ENCODE measurements at places on chromosomes 1 and 21.
A peak's percentile ranks its signal among the peaks of the same experiment; 100 is the strongest.

- no peak for DNase-seq
Measured at GRCh38 chr1:57112148-57112547, 146.3 kb upstream of the C8B start.

DNA sequence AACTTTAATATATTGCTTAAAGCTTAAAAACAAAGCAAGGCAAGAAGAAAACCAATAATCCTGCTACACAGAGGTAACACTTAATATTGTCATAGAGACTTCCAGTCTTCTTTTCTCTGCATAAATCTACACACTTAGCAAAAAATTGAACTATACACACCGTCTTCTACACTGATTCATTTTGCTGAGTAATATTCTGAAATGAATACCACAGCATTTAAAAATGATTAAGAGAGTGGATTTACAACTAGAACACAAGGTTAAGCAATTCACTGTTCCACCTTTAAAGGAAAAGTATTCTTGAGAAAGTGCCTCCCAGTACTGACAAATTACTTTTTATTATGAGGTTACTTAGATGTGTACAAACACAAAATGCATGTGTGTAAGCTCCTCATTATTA lies 22.2 kb upstream of the ITPKB start:
- no peak for DNase-seq

- DNase-seq = no peak
Measured at GRCh38 chr1:55070293-55071164, 31.2 kb downstream of the PCSK9 start.

DNA sequence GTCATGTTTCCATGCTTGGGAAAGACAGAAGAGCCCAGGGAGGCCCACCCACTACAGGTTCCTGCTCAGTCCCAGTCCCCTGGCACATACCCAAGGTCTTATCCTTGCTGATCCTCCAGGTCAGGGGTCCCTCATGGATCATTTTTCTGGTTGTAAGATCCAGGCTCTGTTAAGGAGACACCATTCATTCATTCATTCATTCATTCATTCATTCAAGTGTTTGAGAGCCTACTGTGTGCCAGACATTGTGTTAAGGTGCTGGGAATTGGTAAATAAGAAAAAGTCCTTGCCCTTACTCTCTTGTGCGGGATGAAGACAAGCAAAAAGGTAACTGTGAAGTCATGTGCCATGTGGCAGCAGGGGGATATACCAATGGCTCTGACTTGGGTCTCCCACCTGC lies 23.8 kb downstream of the LRRC71 start:
- no peak for DNase-seq

DNA sequence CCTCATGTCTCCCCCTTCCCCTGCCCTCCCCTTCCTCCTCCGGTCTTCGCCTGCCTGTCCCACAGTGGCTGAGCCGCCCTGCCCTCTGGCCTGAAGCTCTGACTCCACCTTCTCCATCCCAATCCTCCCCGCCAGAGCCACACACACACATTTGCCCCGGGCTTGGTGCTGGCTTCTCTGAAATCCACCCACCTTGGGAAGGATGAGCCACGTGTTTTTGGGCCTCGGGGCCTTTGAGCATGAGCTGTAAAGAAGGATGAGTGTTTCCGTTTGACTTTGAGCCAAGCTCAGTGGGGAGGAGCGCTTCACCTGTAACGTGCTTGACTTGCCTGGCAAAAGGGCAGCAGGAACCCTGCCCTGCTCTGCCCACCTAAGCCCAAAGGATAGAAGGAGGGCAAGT lies 295.1 kb downstream of the SIPA1L2 start:
- DNase-seq = no peak

GRCh38 chr1:24897263-24898151 lies 32.6 kb downstream of the RUNX3 start:
- no peak for DNase-seq

DNA sequence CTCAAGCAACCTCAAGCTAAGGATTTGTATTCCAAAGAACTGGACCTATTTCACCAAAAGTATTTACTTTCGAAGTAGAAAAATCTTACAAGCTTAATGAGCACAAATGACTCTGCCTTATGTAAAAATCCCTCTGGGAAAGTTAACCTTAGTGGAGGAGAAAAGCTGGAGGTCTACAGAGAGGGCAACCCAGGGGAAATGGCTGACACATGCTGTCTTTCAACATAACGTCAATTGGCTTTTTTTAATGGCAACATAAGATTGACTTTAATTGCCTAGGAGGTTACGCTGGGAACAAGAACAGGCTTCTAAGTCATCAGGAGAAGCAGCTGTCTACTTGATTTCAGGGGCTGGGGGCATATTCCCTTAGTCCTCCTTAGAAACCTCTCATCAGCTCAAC lies 52.3 kb downstream of the UTP25 start:
- DNase-seq = no peak

- DNase-seq = no peak
Measured at GRCh38 chr21:35571910-35572309, 488.4 kb downstream of the SETD4 start.

- no peak for DNase-seq
Measured at GRCh38 chr1:65255656-65256050, 53.7 kb upstream of the DNAJC6 start.

GRCh38 chr1:102640872-102641271 lies 467.4 kb downstream of the COL11A1 start:
- no peak for DNase-seq

- DNase-seq = no peak
Measured at GRCh38 chr1:25770541-25771220, 29.3 kb upstream of the SELENON start.

GRCh38 chr1:214446772-214447556 lies 104.4 kb downstream of the PTPN14 start:
- DNase-seq = no peak

DNA sequence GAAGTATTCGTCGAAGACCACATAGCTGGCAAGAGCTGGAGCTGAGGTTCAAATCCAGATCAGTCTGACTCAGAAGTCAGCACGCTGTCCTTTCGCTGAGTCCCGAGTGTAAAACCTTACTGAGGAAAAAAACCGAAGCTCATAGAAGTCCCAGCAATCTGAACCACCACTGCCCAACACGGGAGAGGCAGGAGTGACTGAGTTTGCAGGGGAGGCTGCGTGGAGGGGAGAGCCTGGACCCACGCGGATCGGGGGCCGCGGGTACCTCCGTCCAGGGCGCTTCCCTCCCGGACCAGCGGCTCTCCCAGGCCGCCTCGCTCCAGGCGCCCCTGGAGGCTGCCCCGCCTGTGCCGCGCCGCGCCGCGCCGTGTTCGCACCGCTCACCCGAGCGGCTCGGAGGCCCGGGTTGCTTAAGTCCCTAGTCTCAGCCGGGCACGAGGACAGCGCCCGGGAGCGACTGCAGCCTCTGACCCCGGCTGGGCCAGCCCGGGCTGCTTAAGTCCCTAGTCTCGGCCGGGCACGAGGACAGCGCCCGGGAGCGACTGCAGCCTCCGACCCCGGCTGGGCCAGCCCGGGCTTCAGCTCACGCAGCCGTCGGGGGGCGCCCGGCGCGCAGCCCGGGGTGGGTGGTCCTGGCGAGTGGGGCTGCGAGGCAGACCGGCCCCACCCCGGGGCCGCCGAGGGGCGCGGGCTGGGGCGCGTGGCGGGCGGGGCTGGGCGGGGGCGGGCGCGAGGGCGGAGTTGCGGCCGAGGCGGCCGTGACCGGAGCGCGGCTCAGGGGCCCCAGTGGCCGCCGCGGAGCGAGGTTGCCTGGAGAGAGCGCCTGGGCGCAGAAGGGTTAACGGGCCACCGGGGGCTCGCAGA lies at the start of gene ADAMTSL4:
TSS of gene ADAMTSL4 (plus strand) at position 777 of the 864 bp plus-strand sequence. CDS start 2,881 bp downstream, outside the sequence.
- DNase-seq = no peak

DNA sequence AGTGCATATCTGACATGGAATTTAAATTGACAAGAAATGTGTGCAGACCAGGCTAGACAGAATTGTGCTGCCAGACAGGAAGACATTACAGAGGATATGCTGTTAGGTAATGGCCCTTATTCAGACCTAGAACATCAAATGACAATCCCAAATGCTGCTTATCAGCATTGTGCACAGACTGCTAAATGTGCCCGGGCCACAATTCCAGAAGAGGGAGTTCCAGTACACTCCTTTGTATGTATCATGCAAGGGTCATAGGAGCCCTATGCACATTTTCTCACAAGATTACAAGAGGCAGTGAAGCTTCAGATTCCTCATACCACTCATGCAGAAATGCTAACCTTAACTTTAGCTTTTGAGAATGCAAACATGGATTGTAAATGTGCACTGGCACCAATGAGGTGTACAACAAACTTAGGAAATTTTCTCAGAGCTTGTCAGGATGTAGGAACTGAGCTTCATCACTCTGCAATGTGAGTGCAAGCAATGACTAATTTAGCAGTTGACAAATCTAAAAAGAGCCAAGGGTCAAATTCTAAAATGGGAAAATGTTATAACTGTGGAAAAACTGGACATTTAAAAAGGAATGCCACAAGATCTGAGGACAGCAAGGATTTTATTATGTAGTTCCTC lies 273.5 kb downstream of the COL11A1 start:
- DNase-seq = no peak

GRCh38 chr1:232655028-232655745 lies 25.3 kb upstream of the SIPA1L2 start:
- DNase-seq = no peak

GRCh38 chr1:226738995-226739695 lies at the start of gene ITPKB:
Gene ITPKB (minus strand): TSS chr1:226739282. CDS start chr1:226737458, 1,824 bp downstream.
- no peak for DNase-seq

- DNase-seq = no peak
Measured at GRCh38 chr1:205561501-205562203, 57.2 kb downstream of the CDK18 start.

GRCh38 chr1:224588515-224588914 lies 27.6 kb upstream of the CNIH3 start:
- DNase-seq = no peak

GRCh38 chr1:59544615-59545293 lies 247.9 kb downstream of the FGGY start:
- DNase-seq = no peak

DNA sequence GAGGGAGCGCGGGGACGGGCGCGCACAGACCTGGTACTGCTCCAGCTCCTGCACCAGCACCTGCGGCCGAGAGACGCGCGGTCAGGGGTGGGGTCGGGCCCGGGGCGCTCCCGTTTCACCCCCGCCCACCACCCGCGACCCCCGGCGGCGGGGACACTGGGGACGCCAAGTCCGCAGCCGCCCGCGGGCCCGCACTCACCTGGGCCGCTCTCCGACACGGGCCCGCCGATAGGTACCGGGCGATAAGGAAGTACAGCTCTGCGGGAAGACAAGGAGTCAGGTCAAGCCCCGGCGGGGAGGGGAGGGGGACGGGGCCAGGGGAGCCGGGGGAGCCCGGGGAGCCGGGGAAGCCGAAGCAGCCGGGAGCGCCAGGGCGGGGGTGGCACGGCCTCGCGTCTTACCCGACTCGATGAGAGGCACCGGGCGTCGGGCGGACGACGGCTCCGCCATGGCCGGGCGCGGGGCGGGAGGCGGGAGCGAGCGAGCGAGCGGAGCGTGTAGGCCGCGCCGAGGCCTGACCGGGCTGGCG lies 326 bp downstream of the BRWD1 start:
- no peak for DNase-seq

DNA sequence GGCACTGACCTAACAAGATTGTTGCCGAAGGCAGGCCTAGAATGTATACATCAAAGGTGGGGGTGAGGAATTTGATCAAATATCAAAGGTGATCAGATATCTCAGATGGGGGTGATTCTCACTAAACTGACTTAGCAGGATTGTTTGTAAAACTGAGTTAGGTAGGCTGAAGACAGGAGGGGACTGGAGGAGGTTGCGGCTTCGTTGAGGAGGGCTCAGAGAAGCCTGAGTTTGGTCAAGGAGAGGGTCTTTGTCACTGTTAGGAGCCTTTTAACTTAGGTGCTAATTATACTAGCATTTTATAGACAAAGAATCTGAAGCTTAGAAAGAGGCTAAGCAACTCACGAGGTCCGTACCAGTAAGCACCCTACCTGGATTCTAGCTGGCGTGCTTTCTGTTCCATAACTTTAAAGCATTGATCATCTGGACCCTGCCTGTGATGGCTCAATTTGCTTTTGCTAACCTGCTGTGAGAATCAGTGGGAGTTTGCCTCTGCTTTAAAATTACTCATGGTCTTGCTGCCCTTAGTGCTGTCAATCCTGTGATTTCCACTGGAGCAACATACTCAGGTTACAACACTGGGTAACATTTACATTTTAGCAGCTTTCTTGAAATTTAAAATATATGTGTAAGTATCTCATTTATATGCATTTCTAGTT lies 49.8 kb downstream of the ITSN1 start:
- no peak for DNase-seq

- DNase-seq = no peak
Measured at GRCh38 chr21:26849428-26850115, 4.4 kb upstream of the ADAMTS1 start.

GRCh38 chr1:198620951-198621824 lies 17.7 kb upstream of the PTPRC start:
- DNase-seq = peak; percentile 45

Measured in stimulated activated CD8-positive, alpha-beta memory T cell treated with anti-CD3 and anti-CD28 coated beads, Interleukin-7, amount 100 ng/mL, for 48 hours (primary cell).